ENCODE measurements at places on chromosomes 1 and 21.

GRCh38 chr1:72845981-72846380 is 563.6 kb upstream of the NEGR1 start:
- no peak for DNase-seq

DNA sequence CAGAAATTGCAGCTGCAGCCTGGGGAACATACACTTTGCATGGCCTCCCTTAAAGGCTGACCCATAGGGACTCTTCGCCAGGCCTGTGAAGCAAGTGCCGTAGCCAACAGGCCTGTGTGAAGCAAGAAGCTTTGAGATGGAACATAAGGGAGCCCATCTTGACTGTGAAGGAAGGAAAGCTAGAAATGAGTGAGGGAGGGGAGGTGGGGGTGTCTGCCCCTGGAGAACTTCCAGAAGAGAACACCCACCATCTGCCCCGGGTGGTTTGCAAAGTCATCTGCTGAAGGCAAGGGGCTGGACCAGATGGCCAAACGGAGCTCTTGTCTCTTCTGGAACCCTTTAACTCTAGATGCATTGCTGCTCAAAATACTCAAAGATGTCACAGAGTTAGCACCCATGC is 103.3 kb upstream of the GRIK3 start:
- DNase-seq, result no peak

- no peak for DNase-seq
These were observed 51.5 kb downstream of the CAPN2 start for GRCh38 chr1:223763881-223764280.

DNA sequence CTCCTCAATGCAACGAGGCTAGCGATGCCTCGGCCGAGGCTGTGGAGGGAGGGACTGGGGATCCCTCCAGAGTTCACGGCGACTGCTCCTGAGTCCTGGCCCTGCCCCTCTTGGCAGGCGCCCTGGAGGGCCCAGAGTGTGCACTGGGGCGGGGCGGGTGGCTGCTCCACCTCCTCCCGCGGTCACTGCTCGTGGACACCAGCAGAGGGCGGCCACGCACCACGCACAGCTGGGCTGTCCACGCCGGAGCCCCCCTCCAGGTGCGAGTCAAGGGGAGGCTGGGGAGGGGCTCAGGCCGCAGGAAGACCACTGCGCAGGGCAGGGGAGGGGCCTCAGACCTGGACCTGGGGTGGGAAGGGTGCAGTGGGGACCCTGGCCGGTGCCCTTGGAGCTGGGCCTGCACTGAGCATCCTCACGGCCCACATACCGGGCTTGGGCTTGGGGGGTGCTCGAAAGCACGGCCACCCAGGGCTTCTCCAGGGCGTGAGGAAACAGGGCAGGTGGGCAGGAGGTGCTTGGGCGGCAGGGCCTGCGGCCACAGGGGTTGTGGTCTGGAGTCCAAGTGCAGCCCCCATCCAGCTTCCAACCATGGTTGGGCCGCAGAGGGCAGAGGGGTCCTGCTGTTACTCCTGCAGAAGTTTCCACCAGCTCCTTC is 20.6 kb upstream of the TTC34 start:
- peak; percentile 72 for DNase-seq

DNA sequence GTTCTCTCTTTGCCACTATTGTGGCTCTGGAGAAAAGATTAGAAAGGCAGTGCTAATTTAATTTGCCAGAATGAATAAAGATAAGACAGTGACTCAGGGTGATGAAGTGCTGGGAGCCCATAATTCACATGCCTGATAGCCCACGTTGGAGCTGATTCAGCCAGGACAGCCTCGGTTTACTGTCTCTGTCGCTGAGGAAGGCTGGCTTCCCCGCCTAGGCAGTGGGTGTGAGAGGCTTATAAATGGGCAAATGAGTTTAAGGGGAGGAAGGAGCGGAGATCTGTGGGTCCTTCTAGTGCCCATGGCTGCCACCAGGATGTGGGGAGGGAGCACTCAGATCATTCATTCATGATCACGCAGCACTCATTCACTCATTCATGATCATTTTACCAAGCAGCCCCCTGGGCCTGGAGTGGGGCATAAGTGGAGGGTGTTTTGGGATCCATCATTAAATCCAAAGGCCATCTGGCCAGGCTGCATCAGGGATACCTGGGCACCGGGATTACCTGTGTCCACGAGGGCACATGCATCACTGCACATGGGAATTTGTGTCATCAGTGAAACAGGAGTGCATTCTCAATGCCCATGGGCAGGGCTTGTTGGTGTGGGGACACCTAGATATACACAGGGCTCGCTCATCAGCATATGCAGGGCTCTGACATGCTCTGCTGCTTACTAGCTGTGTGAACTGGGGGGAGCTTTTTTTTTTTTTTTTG is 315.4 kb downstream of the MATN1 start:
- DNase-seq, result no peak

DNA sequence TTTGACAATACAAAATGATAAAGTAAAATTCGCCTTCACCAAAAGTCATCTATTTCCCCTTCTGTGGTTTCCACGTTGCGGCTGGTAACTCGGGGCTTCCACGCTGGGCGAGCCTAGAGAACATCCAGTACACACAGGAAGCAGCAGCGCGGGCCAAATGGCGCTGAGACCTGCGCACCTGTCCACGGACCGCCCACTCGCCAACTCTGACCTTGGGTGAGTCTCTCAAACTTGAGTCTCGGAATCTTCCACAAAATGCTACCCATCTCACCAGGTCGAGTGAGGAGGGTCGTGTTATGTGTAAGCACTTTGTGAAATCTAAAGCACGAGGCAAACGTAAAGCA is 820 bp upstream of the TTF2 start:
- peak; percentile 78 for DNase-seq

GRCh38 chr1:81834268-81834667 is 33.5 kb downstream of the ADGRL2 start:
- DNase-seq, result no peak

- DNase-seq, result no peak
These were observed 8.3 kb downstream of the MAPKAPK2 start for GRCh38 chr1:206693029-206693428.

DNA sequence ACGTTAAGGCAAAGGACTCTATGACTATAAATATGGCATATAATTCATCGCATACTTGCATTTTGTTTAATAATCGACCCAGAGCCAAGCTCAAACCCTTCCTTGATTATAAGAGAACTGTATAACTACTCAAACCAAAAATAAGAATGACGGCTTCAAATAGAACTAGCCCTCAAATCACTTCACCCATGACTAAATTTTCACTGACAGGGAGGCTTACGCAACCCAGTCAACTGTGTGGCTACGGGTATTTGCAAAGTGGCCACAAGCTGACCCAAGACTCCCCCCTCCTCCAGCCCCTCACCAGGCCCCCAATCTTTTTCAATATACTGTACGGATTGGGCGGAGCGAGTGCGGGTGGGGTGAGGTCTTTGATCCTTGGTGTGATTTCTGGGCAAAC is 268.3 kb downstream of the ASTN1 start:
- DNase-seq, result no peak

GRCh38 chr1:98388441-98388840 is 273.1 kb upstream of the SNX7 start:
- no peak for DNase-seq

- no peak for DNase-seq
These were observed 22.1 kb upstream of the SMYD3 start for GRCh38 chr1:246528933-246529731.

GRCh38 chr1:113456967-113457366 is 66.7 kb downstream of the MAGI3 start:
- no peak for DNase-seq

DNA sequence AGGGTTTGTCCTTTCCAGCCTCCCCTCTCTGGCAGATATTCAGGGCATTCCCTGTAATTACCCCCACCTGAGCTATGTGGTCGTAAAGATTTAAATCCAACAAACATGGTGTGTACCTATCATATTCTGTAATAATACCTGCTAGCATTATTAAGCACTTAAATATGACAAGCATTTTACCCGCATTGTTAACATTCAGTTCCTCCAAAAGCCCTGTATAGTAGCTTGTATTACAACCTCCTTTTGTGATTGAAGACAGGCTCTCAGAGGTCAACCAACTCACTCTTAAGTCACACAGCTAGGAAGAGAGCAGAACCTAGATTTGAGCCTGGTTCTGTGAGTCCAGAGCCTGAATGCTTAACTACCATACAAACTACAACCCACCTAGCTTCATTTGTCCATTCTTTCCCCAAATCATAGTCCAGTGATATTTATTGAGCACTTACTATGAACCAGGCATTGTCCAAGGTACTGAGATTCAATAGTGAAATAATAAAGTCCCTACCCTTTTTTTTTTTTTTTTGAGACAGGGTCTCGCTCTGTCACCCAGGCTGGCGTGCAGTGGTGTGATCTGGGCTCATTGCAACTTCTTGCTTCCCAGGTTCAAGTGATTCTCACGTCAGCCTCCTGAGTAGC is 13.8 kb upstream of the KDM4A start:
- DNase-seq, result no peak

GRCh38 chr21:41597227-41597626 is 89.3 kb upstream of the TMPRSS2 start:
- DNase-seq, result no peak

GRCh38 chr1:201395936-201396335 is 3.2 kb downstream of the LAD1 start:
- no peak for DNase-seq

DNA sequence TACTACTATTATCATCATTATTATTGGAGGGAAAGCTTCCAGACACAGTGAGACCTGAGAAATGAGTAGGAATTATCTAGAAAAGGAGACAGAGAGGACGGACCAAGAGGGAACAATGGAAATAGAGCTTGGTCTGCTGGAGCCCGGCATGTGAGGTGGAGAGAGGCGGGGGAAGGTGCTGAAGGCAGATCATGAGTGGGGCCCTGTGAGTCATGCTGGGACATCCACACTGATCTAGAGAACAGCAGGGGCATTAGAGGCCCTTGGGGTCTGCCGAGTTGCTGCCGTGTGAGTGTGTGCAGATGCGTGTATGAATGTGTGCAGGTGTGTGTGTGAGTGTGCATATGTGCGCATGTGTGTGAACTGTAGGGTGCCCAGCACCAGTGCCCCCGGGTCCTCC is 65.7 kb downstream of the TMCO4 start:
- DNase-seq, result no peak

DNA sequence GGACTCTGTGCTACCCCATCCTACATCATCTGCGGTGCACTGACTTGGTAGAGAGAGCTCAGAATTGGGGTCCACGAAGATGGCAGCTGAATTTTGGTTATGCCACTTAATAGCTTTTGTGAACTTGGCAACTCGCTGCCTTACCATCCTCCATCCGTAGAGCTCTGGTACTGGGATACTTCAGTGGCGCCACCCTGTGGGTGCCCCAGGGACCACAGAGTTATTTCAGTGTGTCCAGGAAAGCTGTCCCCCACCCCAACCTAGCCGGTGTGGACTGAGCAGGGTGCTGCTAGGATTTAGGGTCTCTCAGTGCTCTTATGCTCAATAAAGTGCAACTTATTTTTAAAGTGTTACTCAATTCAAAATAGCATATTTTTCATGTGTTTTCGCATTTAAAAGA is 9.0 kb upstream of the USF1 start:
- no peak for DNase-seq

DNA sequence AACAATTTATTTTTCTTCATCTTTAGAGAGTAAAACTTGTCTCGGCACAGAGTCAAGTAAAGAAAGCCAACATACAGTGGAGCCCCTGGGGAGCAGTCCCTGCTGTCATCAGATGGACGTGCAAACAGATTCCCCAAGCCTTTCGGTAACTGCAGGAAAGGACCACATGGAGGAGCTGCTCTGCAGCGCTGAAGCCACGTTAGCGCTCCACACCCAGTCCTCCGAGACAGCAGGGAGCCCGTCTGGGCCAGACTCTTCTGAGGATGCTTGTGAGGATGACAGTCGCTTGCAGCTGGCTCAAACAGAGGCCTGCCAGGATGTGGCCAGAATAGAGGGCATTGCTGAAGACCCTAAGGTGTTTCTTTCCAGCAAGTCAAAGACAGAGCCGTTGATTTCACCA is 77.1 kb upstream of the SCCPDH start:
- no peak for DNase-seq

DNA sequence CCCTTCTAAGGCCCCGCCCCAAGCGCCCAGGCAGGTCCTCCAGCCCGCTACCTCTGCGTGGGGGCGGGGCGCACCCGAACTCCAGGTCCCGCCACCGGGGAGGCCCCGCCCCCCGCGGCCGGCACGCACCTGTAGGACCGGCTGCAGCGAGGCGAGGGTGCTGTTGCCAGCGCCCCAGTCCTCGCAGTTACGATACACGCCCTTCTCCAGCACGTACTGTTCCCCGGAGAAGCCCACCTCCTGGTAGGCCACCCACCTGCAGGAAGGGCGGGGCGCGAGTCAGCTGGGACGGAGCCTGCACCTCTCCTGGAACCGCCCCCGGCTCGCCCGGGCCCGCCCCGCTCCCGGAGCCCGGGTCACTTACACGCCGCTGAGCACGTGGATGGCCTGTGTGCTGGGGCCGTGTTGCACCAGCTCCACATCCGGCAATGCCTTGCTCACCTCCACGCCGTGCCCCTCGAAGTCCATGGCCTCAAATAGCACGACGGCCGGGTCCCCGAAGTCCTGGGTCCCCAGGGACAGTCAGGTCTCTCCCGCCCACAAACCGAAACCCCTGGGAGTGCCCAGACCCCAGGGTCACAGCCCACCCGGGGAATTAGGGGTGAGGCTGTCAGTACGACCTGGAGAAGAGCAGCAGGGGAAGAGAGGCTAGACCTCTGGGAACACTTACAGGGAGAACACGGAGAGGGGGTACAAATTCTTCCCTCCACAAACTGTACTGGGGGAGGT is 17.3 kb downstream of the CRYBG2 start:
- DNase-seq, result peak; percentile 85

GRCh38 chr1:64842224-64842623 is 97.3 kb downstream of the RAVER2 start:
- no peak for DNase-seq

GRCh38 chr1:14292520-14292919 is 306.0 kb upstream of the KAZN start:
- no peak for DNase-seq

Data from CD8-positive, alpha-beta T cell (primary cell).